Right atrium auricular region (tissue), 2 donors: ENCODE measurements at places on chromosomes 13 and 19. TPM values are rescaled to one million over a fixed set of nuclear protein-coding genes. Genes with fewer than 3 reads are reported as not detected.

KCNJ14 gene
- total RNA-seq: 0.31 TPM

ZIK1 gene
- 3.3 TPM for total RNA-seq

CYP2F1 gene
- total RNA-seq: not detected

LRRC63 gene
- total RNA-seq: not detected

NCAN gene
- not detected for total RNA-seq

ABCC4 gene
- 3.0 TPM for total RNA-seq

CLDN10 gene
- total RNA-seq: not detected

LYL1 gene
- total RNA-seq: 10.2 TPM

DNA sequence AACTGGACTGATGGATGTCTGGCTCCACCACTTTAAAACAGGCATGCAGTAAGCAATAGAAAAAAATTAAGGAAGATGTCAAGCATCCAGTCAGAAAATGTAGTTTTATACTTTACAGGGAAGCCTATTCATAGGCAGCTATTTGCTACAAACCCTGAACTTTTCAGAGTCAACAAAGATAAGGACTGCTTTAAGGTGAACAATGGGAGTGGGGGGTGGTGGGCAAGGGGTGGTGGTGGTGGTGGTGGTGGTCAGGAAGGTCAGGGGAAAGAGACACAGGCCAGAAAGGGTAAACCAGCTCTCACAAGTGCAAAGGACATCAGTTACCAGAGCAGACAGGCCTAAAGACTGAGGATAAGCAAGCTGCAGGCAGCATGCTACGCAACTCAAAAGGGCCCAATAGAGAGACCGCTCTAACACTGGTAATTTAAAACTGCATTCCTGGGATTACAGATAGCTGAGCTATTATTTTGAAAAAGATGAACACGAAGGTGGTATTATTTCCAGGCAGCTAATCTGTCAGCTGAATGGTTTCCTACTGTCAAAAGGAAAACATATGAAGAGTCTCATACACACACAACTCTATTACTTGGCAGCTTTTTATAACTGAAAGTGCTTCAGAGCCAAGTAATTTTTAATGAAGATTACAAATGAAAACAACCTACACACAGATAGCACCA, 14.8 kb downstream of the BRD4 start:
- no peaks in the 10 kb centered on the region for H3K36me3 ChIP-seq
- DNase-seq: no peak
- H3K27me3 ChIP-seq: no peaks in the 10 kb centered on the region
- H3K4me1 ChIP-seq: peaks cover 84% of the 10 kb centered on the region

- H3K36me3 ChIP-seq: no peaks in the 10 kb centered on the region
- H3K27ac ChIP-seq: peak within 1 kb of the TSS; percentile 83
- H3K27me3 ChIP-seq: no peaks in the 10 kb centered on the region
- H3K4me3 ChIP-seq: peak within 1 kb of the TSS; percentile 56
These were observed at the start of gene SACS for GRCh38 chr13:23433171-23434153. SACS (minus strand) TSS chr13:23433702; CDS start chr13:23411239, 22,463 bp downstream.

DNA sequence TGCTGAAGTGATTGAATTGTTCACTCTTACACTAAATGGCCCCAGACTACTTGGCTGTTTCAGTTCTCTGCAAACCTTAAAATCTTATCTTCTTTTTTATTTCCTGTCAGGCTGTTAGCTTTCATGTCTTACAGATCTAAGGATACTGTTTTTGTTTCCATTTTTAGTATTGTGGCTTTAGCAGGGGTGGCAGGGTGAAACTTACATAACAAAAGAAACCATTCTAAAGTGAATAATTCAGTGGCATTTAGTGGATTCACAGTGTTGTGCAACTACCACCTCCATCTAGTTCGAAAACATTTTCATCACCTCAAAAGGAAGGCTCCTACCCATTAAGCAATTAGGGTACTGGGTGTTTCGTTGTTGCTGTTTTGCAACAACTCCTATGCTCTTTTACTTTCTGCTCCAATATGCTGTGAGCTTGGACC, 19.8 kb downstream of the TMEM272 start:
- DNase-seq: no peak
- H3K4me3 ChIP-seq: no peak overlapping the region
- H3K4me1 ChIP-seq: peaks cover 53% of the 10 kb centered on the region
- no peaks in the 10 kb centered on the region for H3K27me3 ChIP-seq

GRCh38 chr19:45947926-45948325, 25.7 kb downstream of the NOVA2 start:
- H3K36me3 ChIP-seq: no peaks in the 10 kb centered on the region
- peaks cover 4% of the 10 kb centered on the region for H3K4me1 ChIP-seq
- H3K27ac ChIP-seq: no peak overlapping the region
- no peak overlapping the region for H3K4me3 ChIP-seq

DNA sequence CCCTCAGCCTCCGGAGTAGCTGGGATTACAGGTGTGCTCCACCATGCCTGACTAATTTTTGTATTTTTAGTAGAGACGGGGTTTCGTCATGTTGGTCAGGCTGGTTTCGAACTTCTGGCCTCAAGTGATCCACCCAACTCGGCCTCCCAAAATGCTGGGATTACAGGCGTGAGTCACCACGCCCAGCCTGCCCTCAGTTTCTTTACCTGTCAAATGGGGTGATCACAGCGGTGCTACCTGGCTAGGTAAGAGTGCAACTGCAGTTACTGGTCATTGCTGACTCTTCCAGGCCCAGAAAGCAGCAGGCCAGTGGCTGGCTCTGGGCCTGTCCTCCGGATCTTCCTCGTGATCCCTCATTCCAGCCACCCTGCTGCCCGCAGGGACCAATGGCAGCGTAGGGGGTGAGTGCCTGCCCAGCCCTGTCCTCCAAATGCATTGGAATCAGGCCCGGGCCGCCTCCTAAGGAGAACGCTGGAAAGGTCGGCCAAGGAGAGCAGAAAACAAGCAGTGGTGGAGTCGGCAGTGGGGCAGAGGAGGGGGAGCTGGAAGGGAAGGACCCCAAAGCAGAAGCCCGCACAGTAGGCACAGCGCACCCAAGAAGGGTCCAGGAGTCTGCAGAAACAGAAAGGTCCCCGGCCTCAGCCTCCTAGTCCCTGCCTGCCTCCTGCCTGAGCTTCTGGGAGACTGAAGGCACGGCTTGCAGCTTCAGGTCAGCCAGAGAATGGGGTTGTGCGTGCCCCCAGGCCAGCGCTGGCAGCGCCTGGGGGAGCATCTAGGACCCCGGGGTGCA, 1.8 kb upstream of the SLC27A1 start:
- peaks cover 2% of the 10 kb centered on the region for H3K36me3 ChIP-seq
- H3K27ac ChIP-seq: peak overlapping the region; percentile 90
- H3K4me1 ChIP-seq: no peaks in the 10 kb centered on the region
- peak; percentile 80 for DNase-seq
- H3K4me3 ChIP-seq: peak overlapping the region; percentile 75

- no peaks in the 10 kb centered on the region for H3K4me1 ChIP-seq
- H3K27ac ChIP-seq: no peak overlapping the region
- no peaks in the 10 kb centered on the region for H3K36me3 ChIP-seq
- no peak overlapping the region for H3K4me3 ChIP-seq
These were observed 328.1 kb downstream of the MYO16 start for GRCh38 chr13:108957369-108958012.

DNA sequence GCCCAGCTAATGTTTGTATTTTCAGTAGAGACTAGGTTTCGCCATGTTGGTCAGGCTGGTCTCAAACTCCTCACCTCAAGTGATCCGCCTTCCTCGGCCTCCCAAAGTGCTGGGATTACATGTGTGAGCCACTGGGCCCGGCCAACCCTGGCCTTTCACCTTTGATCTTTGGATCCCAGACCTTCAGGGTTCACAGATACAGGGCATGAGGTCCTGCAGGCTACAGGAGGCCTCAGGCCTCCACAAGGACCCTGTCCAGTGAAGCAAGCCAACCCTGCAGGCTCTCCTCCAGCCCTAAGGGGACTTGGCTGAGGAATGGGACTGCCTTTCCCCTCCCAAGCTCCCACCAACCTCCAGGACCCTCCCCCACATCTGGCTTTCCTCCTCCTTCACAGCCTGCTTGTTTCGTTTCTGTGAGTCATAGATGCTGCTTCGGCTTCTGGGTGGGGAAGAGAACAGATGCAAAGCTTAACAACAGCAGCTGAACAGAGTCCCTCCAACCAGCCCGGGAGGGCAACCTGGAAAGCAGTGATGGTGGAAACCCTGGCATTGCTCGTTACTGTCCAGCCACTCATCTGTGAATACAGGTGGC, 11.8 kb downstream of the ARHGEF18 start:
- no peak for DNase-seq
- no peak overlapping the region for H3K4me3 ChIP-seq
- H3K4me1 ChIP-seq: no peaks in the 10 kb centered on the region
- no peaks in the 10 kb centered on the region for H3K27me3 ChIP-seq
- no peaks in the 10 kb centered on the region for H3K36me3 ChIP-seq
- H3K27ac ChIP-seq: no peak overlapping the region

GRCh38 chr19:1066251-1066747, 668 bp upstream of the ARHGAP45 start:
- H3K36me3 ChIP-seq: no peaks in the 10 kb centered on the region
- H3K4me3 ChIP-seq: peak overlapping the region; percentile 48

DNA sequence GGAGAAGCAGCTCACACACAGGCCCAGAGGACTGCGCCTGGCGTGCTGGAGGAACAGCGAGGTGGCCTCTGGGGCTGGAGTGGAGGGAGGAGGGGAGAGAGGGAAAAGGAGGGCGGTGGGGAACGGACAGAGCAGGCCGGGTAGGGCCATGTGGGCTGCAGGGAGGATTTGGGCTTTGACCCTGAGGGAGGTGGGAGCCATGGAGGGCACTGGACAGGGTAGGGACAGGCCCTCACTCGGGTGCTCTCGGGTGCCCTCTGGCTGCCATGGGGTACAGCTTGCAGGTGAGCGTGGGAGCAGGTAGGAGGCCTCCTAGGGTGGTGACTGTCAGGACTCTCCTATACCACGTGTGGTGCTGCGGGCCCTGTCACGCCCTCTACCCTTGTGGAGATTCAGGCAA, 22.8 kb downstream of the PLIN4 start:
- H3K4me1 ChIP-seq: no peaks in the 10 kb centered on the region
- no peak for DNase-seq
- no peaks in the 10 kb centered on the region for H3K27me3 ChIP-seq
- no peak overlapping the region for H3K27ac ChIP-seq
- H3K36me3 ChIP-seq: peaks cover 77% of the 10 kb centered on the region

GRCh38 chr13:31224963-31225559, 25.3 kb downstream of the B3GLCT start:
- DNase-seq: no peak
- peak overlapping the region; percentile 77 for H3K27ac ChIP-seq
- H3K4me3 ChIP-seq: no peak overlapping the region
- no peaks in the 10 kb centered on the region for H3K27me3 ChIP-seq

DNA sequence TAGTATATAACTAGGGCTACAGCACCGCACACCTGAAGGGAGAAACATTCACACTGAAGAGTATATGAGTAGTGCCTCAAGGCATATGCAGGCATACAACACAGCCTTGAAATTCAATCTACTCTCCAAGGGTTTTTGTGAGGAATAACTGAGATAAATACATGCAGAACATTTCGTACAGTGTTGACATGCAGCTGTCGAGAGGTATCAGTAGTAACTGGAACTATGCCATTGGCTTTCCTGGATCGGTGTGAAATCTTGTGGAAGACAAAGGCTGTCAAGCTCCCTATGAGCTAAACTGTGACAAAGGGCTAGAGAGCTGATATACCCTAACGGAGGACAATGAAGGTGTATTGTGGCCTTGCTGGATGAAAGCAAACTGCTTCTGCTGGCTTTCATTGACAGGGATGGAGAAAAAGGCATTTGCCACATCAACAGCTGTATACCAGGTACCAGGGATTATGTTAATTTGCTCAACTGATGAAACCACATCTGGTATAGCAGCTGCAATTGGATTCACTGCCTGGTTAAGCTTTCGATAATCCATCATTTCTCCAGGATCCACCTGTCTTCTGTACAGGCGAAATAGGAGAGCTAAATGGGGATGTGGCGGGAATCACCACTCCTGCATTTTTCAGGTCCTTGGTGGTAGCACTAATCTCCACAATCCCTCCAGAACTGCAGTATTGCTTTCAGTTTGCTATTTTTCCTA, 16.3 kb downstream of the MTRF1 start:
- H3K36me3 ChIP-seq: peaks cover 4% of the 10 kb centered on the region
- no peaks in the 10 kb centered on the region for H3K27me3 ChIP-seq
- H3K4me1 ChIP-seq: no peaks in the 10 kb centered on the region
- no peak overlapping the region for H3K4me3 ChIP-seq
- no peak overlapping the region for H3K27ac ChIP-seq
- DNase-seq: no peak

GRCh38 chr19:55346725-55347441, 7.2 kb downstream of the KMT5C start:
- DNase-seq: no peak
- peaks cover 14% of the 10 kb centered on the region for H3K36me3 ChIP-seq
- H3K4me1 ChIP-seq: no peaks in the 10 kb centered on the region
- H3K27me3 ChIP-seq: peaks cover 3% of the 10 kb centered on the region
- no peak overlapping the region for H3K27ac ChIP-seq

DNA sequence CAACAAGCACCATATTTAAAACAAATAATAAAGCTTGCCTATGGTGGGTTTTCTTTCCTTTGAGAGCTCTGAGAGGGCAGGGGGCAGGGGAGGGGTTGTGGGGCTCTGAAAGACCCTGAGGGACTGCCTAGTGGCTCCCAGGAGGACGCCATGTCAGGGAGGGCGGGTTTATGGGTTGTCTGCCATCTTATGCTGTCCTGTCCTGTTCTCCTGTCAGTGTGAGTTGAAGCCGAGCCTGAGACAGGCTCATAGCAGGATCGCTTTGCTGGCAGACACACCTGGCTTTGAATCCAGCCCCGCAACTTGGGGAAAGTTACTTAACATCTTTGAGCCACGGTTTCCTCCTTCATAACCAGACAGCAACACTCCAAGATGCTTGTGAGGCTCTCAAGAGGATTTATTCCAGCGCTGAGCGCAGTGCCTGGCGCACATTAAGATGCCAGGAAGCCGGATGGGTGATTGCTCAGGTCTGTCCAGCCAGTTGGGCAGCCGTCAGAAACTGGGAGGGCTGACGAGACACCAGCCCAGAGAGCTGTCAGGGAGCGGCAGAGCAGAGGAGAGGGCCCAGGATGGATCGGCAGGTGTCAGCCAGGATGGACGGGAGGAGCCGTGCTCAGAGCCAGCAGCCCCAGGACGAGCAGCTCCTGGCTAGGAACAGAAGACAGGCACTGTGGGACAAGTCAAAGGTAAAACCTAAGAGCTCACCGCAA, 36.8 kb upstream of the C1QTNF9 start:
- no peaks in the 10 kb centered on the region for H3K4me1 ChIP-seq
- no peaks in the 10 kb centered on the region for H3K36me3 ChIP-seq
- H3K27me3 ChIP-seq: no peaks in the 10 kb centered on the region
- DNase-seq: peak; percentile 62
- H3K27ac ChIP-seq: peak overlapping the region; percentile 79
